ENCODE measurements at places on chromosomes 1 and 21. TPM values are rescaled to one million over a fixed set of nuclear protein-coding genes. Genes with fewer than 3 reads are reported as not detected.

The KIF21B gene
- 15.1 TPM for total RNA-seq

The LDLRAD1 gene
- total RNA-seq = not detected

The KRTAP19-3 gene
- not detected for total RNA-seq

The MYBPH gene
- not detected for total RNA-seq

The CHIT1 gene
- not detected for total RNA-seq

The NBPF4 gene
- not detected for total RNA-seq

The RRAGC gene
- 30.8 TPM for total RNA-seq

The CYP4B1 gene
- total RNA-seq = 0.92 TPM

The CYP2J2 gene
- total RNA-seq = 0.25 TPM

The CBS gene
- total RNA-seq = 287 TPM

The TTLL10 gene
- 1.2 TPM for total RNA-seq

The GJA9 gene
- total RNA-seq = not detected

The OR10X1 gene
- not detected for total RNA-seq

The TFF3 gene
- 5.2 TPM for total RNA-seq

The FAM167B gene
- 3.9 TPM for total RNA-seq

The CR1L gene
- total RNA-seq = not detected

The LIN28A gene
- 1,041 TPM for total RNA-seq

The LCE6A gene
- total RNA-seq = not detected

The C8B gene
- not detected for total RNA-seq

The PIK3C2B gene
- total RNA-seq = 21.3 TPM

The RNU1-1 gene
- 2,807 TPM for total RNA-seq

The SLC44A5 gene
- 10.9 TPM for total RNA-seq

The G0S2 gene
- total RNA-seq = not detected

The USH2A gene
- total RNA-seq = 0.16 TPM

The C1orf141 gene
- total RNA-seq = not detected

The CFAP141 gene
- total RNA-seq = not detected

The KCNJ9 gene
- not detected for total RNA-seq

The SMCP gene
- total RNA-seq = not detected

The STUM gene
- 0.04 TPM for total RNA-seq

The GJC2 gene
- 2.3 TPM for total RNA-seq

The SPATA6 gene
- total RNA-seq = 44.1 TPM

The PIP5K1A gene
- 102 TPM for total RNA-seq

The MAP10 gene
- total RNA-seq = 2.8 TPM

The KLHL20 gene
- total RNA-seq = 16.7 TPM

The GREM2 gene
- 10.7 TPM for total RNA-seq

The CHRNB2 gene
- total RNA-seq = 0.18 TPM

The IRF6 gene
- 13.8 TPM for total RNA-seq

The PDPN gene
- 40.3 TPM for total RNA-seq

The AK4 gene
- total RNA-seq = 155 TPM

The SPATA17 gene
- 2.9 TPM for total RNA-seq

All from endodermal cell (in vitro differentiated cells).